ENCODE measurements at places on chromosomes 6 and 20.

DNA sequence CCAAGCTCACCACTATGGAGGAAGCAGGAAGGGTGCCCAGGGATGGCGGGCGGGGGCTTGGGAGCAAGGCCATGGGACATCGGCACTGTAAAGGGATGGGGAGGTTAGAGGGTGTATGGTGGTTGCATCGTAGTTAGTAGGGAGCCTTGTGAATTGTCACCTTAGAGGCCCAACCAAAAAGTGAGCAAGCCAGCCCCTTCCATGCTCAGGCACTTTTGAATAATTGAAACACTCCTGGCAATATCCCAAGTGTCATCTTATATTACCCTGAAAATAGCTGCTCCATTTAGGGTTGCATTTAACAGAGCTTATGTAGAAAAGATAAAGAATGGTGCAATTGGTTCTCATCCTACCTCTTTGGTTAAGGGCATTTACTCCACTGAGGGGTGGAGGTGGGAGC, 169.2 kb downstream of the SAMD5 start:
- DNase-seq, result no peak

- DNase-seq, result no peak
These were observed 270.4 kb upstream of the SGK1 start for GRCh38 chr6:134588267-134588666.

- no peak for DNase-seq
These were observed 3.7 kb downstream of the MOCS1 start for GRCh38 chr6:39930540-39930939.

GRCh38 chr6:10030942-10031537, 383.8 kb downstream of the TFAP2A start:
- no peak for DNase-seq

GRCh38 chr6:35360349-35361138, 18.2 kb downstream of the PPARD start:
- no peak for DNase-seq

DNA sequence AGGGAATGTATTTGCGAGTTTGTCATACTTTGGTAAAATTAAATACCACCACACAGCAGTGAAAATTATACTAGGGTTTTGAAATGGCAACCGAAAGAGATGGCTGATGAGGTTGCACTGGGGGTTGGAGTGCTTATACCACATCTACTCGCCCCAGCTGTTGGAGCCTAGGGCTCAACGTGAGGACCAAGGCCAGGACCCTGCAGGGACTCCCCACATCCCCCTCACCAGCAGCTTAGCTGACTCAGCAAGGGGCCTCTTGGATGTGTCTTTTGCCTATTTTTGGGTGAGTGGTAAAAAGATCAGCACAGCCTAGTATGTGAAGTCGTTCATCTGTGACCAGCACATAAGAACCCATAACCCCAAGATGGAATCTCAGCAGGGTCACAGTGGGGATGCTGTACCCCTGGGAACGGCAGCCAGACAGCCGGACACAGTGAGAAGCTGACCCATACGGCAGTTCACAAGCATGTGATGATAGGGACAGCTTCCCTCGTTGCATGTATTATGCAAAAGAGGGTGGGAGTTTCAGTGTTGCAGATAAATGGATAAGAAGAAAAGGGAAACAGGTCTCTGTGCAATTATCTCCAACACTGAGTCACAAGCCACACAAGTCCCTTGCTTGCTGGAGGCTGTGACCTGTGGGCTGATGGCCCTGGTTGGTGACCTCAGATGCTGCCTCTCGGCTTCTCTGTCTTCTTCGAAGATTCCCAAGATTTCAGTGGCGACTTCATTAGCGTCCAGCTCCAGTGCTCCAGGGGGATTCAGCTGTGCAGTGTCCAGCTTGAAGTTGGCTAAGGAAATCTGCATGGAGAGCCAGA, 20.9 kb upstream of the SPO11 start:
- DNase-seq, result no peak

- DNase-seq, result no peak
These were observed 103.2 kb upstream of the BEND6 start for GRCh38 chr6:56851541-56852259.
